Nucleus accumbens (tissue), 56 donors: ENCODE measurements at places on chromosomes 13 and 19.

- no peak for DNase-seq
These were observed 290.0 kb downstream of the PCDH9 start for GRCh38 chr13:66940113-66940512.

DNA sequence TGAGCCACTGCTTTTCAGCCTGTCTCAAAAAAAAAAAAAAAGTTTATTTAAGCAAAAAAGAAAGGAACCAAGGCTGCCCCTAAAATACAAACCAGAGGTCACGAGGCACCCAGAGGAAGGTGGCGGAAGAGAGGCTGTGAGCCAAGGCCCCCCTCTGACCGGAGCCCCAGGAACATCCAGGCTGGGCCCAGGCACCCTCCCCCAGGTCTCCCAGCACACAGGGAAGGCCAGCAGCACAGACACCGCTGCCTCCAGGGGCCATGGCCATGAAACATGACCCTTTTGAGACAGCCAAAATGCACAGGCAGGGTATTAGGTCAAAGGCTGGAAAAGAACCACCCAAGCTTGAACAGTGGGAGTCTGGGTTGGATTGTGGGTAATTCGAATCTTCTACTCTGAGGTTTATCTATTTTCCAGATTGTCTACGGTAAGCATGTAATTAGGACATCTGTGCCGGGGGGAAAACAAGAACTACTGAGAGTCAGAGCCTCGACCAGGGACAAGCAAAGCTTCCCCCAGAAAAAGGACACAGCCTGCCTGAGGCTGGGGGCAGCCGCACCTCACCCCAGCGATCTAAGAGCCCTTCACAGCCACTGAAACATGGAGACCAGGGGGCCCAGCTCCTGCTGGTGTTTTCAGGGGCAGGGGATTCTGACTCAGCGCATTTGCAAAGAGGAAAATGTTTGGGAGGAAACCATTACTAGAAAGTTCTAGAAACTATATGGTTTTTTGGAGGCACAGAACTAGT lies 8.4 kb downstream of the PEX11G start:
- no peak for DNase-seq

GRCh38 chr13:42218576-42218975 lies 53.4 kb upstream of the AKAP11 start:
- no peak for DNase-seq

DNA sequence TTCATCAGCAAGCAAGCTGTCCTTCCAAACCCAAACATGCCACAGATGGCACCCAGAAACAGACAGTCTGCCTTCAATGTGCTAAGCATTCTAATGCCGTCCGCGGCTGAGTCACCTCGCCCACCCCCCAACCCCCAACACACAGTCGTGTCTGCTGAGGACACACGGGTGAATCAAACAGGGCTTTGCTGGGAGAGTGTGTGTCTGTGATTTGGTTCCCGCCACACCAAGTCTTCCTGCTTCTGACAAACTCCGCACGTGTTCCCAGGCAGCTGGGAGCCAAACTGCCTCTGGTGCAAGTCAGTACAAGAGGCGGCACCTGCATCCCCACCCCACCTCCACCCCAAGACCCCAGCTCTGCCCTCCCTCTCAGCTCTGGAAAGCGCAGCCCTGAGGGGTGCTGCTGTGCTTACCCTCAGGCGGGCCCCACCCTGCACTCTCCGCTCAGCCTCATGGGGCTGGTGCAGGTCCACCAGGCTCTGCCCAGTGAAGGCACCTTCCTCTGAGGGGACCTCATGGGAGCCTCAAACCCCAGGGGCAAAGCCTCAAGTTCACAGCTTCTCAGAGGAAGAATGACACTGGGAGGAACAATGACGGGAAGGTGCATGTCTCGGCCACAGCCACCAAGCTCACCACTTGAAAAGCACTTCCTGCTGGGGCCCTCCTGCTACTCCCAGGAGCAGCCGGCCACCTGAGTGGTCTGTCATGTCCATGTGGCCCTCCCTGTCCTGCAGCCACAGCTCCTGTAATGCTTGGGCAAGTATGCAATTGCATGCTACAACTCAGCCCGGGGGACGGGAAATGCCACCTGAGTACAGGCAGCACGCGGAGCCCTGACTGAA lies 15.0 kb upstream of the SLC35E1 start:
- no peak for DNase-seq

DNA sequence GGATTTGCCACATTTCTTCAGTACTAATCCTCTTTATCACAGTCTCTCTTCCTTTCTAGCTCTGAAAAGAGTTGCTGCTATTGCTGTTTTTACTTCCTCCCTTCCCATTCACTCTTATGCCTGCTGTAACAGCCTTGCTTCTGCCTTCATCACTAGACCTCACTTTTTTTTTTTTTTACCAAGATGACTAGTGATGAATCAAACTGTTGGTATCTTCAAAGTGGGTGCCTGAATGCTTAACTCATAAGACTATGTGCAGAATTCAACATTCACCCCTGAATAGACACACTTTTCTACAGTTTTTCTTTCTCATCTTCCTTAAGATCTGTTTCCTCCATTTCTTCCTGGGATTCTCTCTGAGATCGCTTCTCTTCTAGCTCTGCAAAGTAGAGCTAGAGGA lies 217.2 kb upstream of the HTR2A start:
- DNase-seq = no peak

GRCh38 chr13:112252804-112253590 lies 123.2 kb upstream of the SPACA7 start:
- no peak for DNase-seq

- DNase-seq = no peak
These were observed 12.7 kb downstream of the KDM4B start for GRCh38 chr19:4981681-4981958.
